Right forelimb (tissue), 1 donor: ENCODE measurements at places on chromosomes 13 and 19.

DNA sequence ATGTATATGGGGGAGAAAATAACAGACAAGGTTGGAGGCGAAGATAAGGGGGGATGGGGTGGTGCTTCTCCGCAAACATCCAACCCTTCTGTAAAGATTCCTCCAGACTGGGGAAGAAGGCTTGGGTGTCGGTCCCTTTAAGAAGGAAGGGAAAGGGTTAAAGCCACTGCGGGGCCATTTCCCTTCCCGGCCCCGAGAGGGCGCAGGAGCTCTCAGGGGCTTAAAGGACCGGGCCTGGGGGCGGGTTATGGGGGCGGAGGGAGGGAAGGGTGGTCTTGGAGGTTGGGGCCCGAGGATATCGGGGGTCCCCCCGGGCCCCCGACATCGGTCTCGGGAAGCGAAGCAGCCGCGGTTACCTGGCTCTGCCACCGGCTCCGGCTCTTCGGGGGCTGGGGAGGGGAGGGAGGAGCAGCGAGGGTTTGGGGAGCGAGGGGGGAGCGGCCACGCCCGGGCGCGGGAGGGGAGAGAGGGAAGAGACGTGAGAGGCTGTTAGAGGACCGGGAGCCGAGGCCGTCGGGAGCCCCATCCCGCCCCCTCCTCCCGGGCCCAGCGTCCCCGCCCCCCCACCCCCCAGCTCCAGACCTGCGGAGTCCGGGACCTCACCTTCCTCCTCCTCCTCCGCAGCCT, 2.8 kb downstream of the TNNT1 start:
- DNase-seq: no peak

- DNase-seq: no peak
Measured at GRCh38 chr19:5719274-5719960, 529 bp downstream of the LONP1 start.

DNA sequence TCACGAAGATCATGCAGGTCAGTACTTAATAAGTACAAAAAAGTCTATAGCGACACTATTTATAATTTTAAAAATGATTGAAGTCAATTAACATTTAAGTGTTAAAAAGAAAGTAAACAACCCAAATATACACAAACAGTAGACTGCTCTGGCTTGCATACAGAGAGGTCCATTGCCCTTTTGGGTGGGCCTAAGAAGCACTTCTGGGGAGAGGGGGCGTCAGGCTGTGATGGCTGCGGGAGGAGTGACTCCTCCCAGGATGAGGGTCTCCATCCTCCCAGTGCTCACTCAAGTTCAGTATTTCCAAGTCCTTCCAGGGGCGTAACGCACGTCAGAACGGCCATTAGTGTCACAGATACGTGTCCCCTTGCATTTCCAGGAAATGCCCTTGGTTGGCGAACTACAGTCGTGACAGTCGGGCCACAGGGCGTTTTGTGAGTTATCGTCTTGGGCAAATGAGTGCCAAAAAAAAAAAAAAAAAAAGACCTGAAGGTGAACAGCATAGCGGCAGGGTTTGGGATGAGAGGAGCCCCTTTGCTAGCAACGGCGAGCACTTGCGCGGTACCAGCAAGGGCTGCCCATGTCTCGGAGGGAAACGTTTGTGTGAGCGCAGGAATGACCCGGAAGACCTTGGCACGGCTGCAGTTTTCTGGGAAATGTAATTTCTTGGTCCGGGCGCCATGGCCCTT, at the start of gene SCGB2B2:
Gene SCGB2B2, minus strand, starts transcription at position 463 of the 689 bp plus-strand sequence. CDS start 82,596 bp downstream, outside the sequence.
- no peak for DNase-seq

- DNase-seq: peak; percentile 86
Measured at GRCh38 chr19:17346109-17346671, 8.8 kb downstream of the GTPBP3 start.

DNA sequence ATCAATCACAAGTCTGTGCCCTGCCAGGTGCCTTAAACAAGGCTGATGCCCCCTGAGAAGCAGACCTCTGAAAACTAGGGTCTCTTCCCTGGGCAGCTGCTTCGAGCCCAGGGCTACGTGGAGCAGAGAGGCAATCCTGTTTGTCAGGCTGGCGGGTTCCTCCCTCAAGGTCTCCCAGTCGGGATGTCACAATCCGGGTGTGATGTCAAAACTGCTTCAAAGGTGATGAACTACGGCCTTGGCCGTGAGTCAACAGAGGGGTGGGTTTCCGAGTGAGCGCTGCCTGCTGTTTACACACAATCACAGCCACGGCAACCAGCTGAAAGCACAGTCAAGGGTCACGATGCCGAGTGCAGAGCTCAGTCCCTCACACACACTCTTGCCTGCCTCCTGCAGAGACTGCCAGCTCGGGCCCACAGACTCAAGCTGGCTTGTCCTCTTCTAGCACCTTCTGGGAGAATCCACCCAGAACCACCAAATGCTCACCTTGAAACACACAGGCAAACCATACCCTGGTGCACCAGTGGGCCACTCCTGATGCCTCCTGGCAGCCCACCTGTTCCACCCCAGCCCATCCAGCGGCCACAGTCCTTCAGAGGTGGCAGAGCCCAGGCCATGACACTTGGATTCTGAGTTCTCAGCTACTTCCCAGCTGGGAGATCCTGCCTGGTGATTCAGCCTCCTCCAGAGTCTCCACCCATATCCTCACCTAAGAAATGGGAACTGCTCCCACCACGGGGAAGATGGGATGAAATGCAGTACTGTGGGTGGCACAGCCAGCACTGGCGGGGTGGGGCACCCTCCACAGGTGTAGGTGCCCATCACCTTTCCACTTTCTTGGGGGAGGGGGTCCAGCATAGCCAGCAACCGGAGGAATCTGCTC, 6.8 kb downstream of the ELL start:
- DNase-seq: no peak

DNA sequence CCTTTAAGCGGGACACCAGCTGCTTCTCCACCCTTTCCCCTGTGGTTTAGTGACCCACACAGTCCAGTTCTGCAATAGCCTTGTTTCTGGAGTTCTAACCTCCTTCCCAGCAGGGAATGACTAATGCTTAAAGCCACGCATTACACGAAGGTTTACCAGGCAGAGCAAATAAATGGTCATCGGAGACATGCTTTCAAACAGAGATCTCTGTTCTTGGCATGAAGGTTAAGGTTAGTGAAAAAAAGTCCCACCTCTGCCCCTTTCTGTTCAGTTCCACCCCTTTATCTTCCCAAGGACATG, 25.3 kb upstream of the MEDAG start:
- no peak for DNase-seq

- DNase-seq: no peak
Measured at GRCh38 chr19:3270902-3271301, 46.4 kb downstream of the CELF5 start.

- no peak for DNase-seq
Measured at GRCh38 chr19:50933640-50934039, 19.2 kb downstream of the KLK5 start.

- peak; percentile 91 for DNase-seq
Measured at GRCh38 chr19:11798391-11799330, at the start of gene ZNF491. Gene ZNF491 (plus strand): TSS chr19:11798523. CDS start chr19:11805954, 7,431 bp downstream.

- DNase-seq: no peak
Measured at GRCh38 chr19:18849838-18850400, 18.2 kb downstream of the UPF1 start.

DNA sequence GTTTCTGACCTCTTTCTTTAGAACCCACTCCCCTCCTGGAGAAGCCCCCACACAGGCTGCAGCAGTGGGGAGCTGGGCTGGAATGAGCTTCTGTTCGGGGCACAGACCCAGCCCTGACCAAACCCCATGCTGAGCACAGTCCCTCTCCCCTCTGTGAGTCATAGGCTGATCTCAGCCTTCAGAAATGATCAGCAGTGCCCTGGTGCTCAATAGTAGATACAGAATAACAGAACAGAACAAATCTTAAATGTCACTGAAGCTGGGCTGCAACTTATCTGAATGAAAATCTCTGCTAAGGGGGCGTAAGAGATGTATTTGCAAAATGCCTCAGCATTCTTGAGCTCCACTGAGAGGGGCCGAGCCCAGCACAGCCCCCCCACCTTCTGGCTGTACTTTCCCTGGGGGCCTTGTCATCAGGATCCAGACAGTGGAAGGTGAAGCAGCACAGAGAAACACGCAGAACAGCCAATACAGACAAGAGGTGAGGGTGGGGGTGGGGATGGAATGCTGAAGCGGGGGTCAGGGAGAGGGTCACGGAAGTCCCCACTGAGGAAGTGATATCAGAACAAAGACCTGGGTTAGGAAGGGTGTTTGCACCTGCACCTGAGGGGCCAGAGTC, 9.9 kb downstream of the ZNF665 start:
- no peak for DNase-seq

DNA sequence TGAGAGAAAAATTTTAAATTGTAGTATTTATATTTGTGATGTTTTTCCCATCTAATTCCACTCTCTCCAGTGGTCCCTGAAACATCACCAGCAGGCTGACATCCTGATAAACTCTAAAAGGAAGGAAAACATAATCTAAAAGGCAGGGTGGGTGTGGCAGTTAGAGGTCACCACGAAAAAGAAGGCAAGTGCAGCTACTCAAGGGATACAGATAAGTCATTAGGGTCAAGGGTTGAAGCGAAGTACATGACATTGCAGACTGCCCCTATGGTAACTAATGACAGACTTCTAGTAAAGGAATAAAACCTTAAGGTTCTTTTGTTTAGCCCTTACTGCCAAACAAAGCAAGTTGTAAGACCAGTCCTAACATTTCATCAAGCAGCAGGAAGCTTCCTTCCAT, 6.0 kb upstream of the NEK3 start:
- no peak for DNase-seq

DNA sequence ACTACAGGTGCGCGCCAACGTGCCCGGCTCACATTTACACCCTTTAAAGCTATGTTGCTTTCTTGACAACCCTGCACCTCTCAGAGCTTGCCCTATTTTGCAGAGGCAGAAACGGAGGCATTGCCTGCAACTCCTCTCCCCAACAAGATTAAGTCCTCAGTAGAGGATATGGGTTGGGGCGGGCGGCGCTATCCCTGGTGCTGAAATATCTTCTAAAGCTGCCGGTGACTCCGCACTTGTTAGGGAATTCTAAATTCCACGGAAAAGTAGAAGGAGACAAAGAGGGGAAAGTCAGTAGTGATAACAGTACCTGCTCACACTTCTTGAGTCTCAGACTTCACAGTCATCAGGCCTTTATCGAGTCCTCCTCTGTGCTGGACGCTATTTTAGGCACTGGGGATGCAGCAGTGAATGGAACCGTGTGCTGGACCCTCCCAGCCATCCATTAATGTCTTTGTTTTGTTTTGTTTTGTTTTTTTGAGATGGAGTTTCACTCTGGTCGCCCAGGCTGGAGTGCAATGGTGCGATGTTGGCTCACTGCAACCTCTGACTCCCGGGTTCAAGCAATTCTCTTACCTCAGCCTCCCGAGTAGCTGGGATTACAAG, 18.0 kb downstream of the SLC5A5 start:
- peak; percentile 75 for DNase-seq

DNA sequence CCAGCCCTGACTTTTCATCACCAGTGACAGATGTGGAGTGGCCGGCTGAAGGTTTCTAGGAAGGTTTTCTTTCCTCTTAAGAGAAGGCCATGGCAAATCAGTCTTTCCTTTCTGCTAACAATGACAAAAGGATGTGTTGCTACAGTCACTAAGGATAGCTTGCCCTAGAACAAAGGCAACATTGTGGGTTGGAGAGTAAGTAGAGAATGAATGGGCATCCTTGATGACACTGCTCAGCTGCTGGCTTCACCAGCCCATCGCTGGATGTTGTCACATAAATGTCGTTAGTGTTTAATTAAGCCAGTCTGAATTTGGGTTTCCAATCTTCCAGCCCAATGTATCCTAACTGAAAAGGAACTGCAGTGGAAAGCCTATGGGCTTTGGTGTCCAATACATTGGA, 168.4 kb downstream of the ZIC5 start:
- DNase-seq: no peak

DNA sequence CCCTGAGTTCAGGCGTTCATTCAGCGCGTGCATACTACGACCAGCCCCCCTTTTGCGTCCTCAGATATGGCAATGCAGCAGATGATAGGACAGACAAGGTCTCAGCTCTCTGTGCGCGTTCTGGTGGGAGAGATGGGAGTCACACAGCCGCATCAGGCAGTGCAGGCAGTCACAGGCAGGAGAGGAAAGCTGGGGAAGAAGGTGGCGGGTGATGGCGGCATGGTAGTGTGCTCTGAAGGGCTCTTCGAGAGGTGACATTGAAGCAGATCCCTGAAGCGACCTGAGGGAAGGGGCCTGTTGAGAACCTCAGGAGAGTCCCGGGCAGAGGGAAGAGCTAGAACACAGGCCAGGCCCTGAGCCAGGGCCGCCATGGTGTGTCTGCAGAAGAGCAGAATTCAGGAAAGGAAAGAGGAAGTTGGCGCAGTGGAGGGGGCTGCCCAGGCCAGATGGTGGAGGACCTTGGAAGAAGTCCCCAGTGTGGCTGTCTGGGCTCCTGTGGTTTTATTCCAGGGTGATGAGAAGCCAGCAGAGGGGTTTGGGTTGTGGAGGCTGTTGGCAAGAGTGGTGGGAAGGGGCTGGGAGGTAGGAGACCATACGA, 3.5 kb downstream of the USF2 start:
- DNase-seq: no peak

DNA sequence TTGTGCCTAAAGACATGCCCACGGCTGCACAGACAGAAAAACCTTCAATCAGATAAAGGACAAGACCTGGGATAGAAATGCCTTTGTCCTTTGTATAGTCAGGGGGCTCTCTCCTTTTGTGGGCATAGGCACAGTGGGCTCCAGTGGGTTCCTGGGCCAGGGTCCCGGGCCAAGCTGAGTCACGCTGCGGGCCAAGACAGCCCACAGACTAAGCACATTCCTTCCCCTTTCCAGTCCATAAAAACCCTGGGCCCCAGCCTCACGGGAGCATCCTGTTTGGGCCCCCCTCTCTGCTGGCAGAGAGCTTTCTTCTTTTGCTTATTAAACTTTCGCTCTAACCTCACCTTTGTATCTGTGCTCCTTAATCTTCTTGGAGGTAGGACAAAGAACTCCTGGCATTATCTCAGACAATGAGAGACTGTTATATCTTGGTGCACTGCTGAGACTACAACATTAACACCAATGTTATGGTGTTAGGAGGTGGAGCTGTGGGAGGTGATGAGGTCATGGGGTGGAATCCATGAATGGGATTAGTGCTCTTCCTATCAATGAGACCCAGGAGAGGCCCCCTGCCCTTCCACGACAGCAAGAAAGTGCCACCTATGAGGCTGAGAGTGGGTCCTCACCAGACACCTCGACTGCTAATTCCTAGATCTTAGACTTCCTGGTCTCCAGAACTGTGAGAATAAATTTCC, 20.8 kb upstream of the FBXL3 start:
- DNase-seq: no peak

DNA sequence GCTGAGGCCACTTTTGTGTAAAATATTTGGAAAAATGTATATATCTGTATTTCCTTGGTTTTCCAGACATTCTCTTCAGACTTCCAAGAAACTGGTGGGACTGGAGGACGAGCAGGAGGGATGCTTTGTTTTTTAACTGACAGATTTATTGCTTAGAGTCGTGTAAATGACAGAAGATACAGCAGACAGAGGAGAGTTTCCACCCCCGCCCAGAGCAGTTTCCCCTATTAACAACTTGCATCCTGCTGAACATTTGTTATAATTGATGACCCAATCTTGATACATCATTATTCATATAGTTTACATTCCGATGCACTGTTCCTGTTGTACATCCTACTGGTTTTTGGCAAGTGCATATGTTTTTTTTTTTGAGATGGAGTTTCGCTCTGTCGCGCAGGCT, 7.1 kb upstream of the DOCK6 start:
- DNase-seq: no peak

- no peak for DNase-seq
Measured at GRCh38 chr19:7918615-7919421, 1.3 kb upstream of the SNAPC2 start.

- no peak for DNase-seq
Measured at GRCh38 chr13:39284801-39285388, 246.6 kb downstream of the NHLRC3 start.
